ENCODE measurements at places on chromosomes 13 and 19.

GRCh38 chr13:100460266-100460665 is 128.3 kb downstream of the GGACT start:
- no peak for ATAC-seq

DNA sequence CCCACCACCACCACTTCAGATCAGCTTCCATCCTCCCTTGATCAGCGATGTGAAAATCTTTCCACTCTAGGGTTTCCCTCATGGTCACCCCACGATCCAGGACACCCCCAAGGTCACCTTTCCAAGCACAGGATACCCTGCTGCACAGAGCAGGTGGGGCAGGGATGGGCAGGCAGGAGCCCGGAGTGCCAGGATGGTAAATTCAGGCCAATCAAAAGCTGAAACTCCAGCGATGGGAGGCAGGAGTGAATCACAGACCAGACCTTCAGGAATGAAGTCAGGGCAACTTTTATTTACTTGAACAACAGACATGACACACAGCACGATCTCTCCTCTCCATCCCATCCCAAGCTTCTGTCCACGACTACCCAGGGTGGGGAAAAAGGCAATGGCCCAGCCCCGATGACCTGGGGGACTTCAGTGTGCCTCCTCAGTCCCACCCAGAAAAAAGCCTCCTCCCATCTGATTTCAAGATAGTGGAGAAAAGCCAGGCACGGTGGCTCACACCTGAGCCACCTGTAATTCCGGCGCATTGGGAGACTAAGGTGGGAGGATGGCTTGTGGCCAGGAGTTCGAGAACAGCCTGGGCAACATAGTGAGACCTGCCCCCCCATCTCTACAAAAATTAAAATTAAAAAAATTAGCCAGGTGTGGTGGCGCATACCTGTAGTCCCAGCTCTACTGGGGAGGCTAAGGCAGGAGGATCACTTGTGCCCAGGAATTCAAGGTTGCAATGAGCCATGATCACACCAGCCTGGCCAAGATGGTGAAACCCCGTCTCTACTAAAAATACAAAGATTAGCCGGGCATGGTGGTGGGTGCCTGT is 39.2 kb downstream of the ZSWIM4 start:
- no peak for ATAC-seq

DNA sequence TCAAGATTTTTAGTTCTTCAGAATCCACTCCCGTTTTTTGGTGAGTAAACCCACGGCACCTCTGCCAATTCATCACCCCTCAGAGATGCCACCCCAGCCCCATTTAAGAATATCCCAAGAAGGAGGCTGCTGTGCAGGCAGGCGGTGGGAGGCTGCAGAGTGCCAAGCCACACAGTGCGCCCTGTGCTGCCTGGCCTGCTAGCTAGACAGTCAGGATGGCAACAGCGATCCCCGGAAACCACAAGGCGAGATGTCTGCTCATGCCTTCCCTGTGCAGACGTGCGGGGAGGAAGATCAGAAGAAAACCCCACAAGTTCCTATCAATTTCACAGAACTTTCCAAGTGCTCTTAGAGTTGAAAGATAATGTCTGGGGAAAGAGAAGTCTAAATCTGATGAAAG is 64.8 kb upstream of the GPR183 start:
- no peak for ATAC-seq

DNA sequence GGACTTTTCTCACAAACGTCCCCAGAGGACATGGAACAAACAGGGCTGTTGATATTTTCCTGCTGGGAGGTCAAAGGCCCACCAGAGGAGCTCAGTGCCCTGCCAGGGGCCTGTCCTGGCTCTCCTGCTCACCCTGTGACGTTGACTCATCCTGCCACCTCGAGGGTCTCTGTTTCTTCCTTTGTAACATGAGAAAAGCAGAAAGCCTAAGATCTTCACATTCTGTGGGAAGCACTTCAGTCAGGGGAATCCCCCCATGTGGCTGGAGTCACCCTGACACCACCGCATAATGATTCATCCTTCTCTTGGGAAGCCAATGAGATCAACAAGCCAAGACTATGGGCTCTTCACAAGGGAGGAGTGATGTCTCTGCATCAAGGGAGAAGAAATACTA is 147.9 kb downstream of the KATNAL1 start:
- peak; percentile 55 for ATAC-seq

DNA sequence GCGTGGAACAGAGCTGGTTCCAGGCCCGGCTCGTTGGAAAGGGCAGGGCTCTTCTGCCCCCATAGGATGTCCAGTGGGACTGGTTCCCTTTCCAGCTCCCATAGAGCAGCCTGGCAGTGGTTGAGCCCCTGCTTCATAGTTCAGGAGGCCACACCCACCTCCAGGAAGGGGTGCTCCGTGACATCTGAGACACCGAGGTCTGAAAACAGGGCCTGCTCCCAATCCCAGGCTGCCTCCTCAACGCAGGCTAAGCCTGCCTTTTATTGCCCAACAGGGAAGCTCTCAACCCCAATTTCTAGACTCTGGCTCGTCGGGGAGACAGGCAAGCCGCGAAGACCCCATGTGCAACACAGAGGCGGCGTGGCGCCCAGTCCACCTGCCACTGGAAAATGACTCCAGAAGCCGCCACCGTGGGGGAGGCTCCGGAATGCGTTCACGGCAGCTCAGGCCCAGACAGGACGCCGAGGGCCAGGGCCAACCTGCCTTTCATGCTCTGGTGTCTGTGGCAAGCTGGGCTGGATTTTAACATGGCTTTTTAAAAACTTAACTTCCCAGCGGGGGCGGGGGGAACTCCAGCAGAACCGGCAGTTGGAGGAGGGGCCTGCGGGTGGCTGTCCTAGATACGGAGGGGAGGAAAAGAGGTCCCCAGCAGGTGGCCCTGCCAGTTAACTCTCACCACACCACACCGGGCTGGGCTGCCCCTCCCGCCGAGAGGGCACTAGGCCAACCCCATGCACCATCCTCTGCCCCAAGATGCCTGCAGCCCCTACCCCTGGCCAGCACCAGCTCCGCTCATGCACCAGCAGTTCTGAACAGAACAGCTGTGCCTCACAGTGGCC is 17.9 kb upstream of the TINCR start:
- ATAC-seq, result no peak

DNA sequence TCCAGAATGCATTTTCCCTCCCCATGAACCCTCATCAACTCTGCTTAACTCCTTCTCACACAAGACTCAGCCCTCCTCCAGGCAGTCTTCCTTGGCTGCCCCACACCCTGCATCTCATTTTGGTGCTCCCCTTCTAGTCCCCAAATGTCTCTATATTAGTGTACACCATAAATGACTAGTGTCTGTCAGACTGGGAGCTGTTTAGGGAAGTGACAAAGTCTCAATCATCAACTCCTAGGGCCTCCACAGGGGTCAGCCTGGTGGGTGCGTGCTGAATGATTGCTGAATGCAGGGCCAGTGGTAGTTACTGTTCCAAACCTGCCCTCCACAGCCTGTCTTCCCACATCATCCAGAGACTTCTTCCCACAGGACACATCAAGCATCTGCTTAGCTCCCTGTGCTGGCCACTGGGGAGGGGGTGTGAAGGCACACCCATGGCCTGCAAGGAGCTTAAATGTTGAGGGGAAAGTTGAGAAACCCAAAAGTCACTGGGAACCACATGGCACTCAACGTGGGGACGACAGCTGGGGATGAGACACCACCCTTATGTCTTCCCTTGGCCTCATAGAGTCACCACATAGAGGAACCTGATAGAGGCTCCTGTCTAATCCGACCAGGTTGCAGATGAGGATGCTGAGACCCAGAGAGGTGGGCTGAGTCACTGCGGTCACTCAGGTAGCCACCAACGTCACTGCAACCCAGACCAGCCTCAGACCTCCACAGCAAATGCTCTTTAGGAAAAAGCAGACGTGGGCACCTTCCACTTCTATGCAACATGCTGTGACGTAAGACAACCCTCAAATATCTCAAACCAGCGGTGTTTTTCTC is 79.3 kb upstream of the TM9SF2 start:
- ATAC-seq, result no peak

DNA sequence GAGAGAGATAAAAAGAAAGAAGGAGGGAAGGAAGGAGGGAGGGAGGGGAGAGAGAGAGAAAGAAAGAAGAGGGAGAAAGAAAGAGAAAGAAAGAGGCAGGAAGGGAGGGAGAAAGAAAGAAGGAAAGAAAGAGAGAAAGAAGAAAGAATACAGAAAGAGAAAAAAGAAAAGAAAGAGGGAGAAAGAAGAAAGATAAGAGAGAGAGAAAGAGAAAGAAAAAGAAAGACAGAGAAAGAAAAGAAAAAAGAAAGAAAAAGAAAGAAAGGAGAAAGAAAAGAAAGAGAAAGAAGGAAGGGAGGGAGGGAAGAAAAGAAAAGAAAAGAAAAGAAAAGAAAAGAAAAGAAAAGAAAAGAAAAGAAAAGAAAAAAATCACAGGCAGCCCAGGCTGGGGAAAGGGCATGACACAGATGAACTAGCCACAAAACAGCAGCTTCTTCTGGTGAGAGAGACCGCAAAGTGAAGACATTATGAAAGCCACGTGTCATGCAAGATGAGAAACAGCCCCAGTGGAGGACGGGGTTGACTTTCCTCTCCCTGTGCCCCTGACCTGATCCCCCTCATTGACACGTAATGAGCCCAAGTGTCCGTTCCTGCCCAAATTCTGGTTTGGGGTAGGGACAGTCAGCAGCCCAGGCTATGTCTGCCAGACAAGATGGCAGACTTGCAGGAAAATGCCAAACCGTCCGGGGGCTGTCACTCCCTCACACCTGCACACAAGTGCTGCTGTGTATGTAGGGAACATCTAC is 102.1 kb downstream of the INSR start:
- no peak for ATAC-seq
